Melanocyte of skin (primary cell): ENCODE measurements at places on chromosomes 6 and 20. TPM values are rescaled to one million over a fixed set of nuclear protein-coding genes. Genes with fewer than 3 reads are reported as not detected.

Gene FAM162B
- under 0.01 TPM in 1 of 2 replicates, not detected in the other for total RNA-seq

Gene KCNB1
- not detected in 2 replicates for total RNA-seq

Gene GLP1R
- total RNA-seq: not detected in 2 replicates

Gene WFDC5
- total RNA-seq: not detected in 2 replicates
